ENCODE measurements at places on chromosomes 2 and 18.

DNA sequence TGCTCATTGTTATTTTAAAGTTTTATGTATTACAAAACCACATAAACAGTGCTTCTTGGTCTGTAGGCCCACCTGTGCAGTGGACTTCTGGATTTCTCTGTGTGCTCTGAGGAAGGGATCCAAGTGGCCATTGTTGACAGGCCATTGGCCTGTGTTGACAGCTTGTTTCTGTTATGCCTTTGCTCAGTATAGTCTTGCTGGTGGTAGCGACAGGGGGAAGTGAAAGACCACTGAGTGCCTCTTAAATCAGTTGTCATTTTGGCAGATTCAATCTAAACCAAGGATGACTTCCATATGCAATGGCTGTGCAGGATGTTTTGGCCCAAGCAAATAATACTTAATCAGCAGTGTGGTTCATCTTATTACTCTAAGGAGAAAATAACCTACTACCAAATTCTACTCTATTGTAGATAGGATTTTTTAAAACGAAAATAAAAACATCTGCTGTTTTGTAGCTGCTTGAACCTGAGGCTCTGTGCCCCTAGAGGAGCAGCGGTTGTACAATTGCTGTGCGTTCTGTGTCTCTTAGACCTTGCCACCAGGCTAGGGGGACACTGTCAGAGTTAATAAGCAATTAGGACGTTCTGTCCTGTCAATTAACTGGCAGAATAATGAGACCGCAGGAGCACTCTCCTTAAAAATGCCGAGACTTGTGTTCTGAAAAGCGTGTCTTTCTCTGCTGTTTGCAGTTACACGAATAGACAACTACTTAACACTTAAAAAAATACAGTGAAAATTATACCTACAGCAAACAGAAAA is 108.2 kb downstream of the RHBDD1 start:
- no peak for DNase-seq

DNA sequence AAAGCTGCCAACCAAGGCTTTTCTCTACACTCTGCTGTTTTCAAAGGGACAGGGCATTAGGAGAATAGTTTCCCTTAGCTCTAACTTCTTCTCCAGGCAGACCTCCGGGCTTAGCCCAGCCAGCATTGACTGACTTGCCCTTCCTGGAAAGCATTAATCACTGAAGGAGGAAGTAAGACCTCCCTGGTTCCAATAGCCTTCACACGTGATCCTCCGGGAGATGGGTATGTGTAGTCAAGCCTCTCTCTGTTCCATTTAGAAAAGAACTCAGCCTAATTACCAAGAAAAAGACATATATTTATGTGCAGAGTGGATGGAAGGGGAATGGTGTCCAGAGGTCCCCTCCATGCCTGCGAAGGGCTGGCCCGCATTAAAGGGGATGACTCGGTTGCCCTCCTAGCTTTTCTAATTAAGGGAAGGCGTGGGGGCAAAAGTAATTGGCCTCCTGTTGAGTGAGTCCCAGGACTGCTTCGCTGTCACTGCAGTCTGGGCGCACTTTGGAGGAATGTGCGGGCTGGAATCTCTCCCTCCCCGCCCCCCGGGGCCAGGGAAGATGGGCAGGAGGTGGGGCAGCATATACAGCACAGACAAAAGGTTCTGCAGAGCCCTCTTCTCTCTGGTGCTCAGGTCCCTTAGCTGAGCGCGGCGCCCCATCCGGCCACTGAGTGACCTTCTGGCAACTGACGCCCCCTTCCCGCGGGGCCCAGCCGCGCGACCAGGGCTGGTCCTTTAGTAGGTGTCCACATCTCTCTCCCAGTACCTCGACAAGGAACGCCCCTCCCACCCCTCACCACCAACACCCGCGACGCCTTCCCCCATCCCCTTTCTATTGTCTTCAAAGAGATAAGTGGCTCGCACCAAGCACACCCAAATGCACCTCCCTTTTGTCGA is 686.0 kb downstream of the NRXN1 start:
- DNase-seq = no peak

- no peak for DNase-seq
Measured at GRCh38 chr2:52874466-52875106, 893.0 kb upstream of the CHAC2 start.

DNA sequence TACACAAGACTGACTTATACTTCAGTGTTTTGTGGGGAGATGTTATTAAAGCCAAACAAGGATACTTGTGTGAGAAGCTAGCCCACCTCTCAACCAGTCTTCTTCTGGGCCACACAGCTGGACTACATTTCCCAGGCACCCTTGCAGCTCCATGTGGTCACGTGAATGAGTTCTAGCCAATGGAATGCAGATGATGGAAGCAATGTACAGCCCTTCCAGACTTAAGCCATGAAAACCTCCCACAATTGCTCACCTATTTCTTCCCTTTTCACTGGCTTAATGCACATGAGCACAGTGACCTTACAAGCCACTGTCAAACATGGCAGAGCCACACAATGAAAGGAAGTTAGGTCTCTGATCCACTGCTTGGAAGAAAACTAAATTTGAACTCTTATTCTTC is 20.4 kb upstream of the FEZ2 start:
- no peak for DNase-seq

GRCh38 chr2:74457549-74458131 is 598 bp upstream of the WBP1 start:
- peak; percentile 83 for DNase-seq

DNA sequence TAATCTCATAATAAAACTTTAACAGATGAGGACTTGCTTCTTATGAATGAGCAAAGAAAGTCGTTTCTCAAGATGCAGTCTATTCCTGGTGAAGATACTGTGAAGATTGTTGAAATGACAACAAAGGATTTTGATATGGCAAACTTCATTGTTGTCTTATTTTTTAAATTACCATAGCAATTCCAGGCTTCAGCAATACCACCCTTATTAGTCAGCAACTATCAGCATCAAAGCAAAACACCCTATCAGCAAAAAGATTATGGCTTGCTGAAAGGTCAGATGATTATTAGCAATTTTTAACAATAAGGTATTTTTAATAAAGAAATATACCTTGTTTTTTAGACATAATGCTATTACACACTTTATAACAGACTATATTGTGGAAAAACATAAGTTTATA is 88.3 kb downstream of the COL5A2 start:
- DNase-seq = no peak

DNA sequence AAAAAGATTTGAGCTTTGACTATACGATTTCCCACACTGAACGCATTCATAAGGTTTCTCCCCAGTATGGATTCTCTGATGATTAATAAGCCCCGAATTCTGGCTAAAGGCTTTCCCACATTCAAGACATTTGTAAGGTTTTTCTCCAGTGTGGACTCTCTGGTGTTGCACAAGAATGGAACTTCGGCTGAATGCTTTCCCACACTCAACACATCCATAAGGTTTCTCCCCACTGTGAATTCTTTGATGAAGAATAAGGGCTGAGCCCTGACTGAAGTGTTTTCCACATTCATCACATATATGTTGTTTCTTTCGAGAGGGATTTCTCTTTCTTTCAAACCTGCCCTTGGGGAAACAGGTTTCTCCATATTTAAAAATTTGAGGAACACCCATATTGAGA is 6.9 kb downstream of the ZNF24 start:
- DNase-seq = no peak

DNA sequence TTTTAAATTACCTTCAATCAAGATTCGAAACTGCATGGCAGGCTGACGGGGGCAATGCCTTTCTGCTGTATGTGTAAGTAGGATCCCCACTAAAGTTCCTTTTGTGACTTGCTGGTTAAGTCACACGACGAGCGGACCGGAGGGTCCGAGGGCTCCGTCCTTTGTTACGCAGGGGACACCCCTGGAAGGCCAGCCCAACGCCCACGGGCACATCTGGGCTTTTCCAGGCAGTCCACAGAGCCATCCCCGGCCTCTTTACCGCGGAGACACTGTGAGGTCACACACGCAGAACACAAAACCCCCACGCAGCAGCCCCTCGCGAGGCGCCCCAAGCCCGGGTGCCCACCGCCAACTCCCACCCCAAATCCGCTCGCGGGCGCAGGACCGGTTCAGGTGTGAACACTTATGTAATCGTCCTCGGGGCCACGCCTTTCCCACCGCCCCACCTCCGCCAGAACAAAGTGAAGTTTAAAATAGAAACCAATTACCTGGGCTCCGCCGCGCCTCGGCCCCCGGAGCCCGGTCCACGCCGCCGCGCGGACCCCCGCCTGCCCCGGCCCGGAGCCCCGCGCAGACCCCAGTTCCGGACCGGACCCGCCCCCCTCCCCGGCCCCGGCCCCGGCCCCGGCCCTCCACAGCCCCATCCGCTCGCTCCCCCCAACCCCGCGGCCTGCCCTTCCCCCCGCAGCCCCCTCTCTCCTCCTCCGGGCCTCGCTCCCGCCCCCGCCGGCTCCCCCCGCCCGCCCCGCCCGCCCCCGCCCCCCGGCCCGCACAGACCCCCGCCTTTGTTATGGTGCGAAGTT is 4.2 kb downstream of the ZNF516 start:
- peak; percentile 18 for DNase-seq

- DNase-seq = no peak
Measured at GRCh38 chr2:240287496-240288086, 147.1 kb upstream of the OTOS start.

DNA sequence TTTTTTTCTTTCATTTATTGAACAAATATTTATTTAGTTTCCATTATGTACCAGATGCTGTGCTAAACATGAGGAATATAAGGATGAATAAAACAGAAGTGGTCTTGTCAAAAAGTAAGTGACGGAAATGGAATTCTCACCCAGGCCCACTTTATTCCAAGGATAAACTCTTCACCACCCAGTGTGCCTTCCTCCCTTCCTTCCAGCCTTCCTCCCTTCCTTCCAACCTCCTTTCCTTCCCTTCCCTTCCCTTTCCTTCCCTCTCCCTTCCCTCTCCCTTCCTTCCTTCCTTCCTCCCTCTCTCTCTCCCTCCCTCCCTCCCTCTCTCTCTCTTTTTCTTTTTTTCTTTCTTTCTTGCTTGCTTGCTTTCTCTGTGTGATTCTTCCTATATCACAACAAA is 240.8 kb downstream of the DPP10 start:
- no peak for DNase-seq

DNA sequence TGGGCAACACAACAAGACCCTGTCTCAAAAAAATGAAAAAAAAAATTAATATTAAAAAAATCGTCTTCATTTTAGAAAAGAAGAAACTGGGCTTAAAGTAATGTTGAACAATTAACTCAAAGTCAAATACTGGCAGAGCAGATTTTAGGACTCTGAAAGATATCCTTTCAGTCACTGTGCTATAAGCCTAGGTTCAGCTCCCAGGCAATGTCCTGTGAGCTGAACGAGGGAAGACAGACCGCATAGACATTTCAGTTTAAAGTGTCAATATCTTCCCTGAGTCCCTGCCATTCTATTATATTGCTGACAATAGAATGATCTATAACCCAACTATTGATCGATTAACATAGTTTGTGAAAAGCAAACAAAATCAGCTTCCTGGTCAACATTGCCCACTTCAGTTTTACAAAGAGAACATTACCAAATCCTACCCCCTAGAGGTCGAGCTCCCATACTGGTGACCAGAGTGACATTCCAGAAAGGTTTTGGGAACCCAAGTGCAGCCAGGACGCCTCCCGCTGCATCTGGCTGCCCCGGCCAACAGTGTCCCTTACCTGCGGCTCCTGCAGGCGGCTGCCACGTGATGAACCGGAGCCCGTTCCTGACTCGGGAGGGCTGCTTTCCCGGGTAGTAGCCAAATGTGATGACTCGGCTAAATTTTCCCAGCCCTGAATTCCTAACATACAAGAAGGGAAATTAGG is 639 bp downstream of the MRO start:
- DNase-seq = peak; percentile 22

DNA sequence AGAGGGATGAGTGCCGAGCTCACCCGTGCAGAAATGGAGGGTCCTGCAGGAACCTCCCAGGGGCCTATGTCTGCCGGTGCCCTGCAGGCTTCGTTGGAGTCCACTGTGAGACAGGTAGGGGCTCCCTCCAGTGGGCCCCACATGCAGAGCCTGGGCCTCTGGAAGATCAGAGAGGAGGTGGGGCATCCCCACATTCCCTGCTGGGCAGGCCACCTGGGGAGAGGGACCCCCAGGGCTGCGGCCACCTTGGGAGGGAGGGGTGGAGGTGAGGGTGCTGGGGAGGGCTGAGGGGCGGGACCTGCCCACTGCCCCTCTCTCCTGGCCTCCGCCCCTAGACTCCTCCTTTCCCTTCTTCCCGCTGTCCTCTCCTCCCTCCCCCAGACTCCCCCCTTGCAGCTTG is 38.5 kb downstream of the MTERF4 start:
- no peak for DNase-seq
